WTC11 (cell line): ENCODE measurements at places on chromosomes 2 and 18. TPM values are rescaled to one million over a fixed set of nuclear protein-coding genes. Genes with fewer than 3 reads are reported as not detected.

- no peak for DNase-seq
Measured at GRCh38 chr2:140863713-140864112, 1267.1 kb downstream of the LRP1B start.

DNA sequence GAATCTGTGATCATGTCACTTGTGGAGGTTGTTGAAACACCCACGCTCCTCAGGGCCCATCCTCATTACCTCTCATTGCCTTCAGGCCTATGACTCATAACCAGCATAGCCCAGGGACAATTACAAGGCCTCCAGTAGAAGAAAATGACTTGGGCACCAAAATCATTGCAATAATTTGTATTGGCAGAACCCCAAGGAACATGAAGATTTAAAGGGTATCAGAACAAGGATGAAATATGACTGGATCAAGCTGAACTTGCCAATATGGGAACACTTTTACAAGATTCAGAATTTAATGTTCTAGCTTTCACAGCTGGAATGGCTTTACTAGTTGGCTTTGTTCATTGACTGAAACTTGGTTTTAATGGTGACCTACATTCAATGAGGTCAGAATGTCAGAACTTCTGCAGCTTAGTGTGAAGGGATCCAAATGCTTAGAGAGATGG lies 156.4 kb downstream of the COPS8 start:
- DNase-seq = no peak

- DNase-seq = no peak
Measured at GRCh38 chr2:127063701-127064590, 43.0 kb downstream of the BIN1 start.

- no peak for DNase-seq
Measured at GRCh38 chr2:238570926-238571325, 144.2 kb downstream of the ASB1 start.

DNA sequence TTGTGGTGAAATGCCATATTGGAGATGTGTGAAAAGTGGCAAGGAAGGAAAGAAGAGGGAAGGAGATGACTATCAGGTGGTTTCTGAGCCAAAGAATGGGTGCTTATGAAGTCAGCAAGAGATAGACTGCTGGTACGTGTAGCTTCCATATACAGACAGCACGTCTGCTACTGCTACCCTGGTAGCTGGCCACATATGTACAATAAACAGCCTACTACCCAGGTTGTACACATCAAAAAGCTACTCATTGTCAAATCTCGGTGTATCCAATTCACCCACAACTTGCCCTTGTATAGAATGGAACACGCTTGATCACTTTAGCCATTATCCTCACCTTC lies 761.8 kb downstream of the LRRTM4 start:
- no peak for DNase-seq

DNA sequence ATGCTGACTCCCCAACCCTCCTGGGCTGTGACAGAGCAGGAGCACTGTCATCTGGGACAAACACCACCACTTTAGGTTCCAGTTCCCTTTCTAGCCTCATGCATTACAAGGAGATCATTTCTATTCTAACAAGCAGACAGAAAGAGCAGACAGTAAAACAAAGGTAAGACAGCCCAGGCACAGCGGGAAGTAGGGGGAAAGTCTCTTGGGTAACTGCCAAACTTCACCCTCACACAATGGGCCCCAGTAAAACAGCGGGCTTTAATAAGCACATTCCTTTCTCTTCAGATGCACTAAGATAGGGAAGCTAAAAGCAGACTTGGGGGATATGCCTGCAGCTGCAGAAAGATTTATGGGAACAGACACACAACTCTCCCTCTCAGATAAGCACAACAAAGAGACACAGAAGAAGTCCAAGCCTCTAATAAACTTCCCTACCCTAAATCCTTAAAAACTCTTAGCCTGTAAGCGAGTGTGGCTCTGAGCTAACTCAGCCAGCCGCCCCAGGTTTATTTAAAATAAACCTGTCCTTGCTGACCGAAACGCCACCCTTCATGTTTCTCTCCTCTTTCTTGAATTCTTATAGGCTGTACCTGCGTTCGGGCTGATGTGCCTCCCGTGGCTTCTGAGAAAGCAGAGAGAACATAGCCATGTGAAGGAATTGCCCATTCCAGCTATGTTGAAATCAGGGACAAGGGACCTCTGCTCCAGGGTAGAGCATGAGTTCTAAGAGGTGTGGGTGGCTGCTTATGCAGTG lies 726.8 kb upstream of the DDX18 start:
- DNase-seq = peak; percentile 57

DNA sequence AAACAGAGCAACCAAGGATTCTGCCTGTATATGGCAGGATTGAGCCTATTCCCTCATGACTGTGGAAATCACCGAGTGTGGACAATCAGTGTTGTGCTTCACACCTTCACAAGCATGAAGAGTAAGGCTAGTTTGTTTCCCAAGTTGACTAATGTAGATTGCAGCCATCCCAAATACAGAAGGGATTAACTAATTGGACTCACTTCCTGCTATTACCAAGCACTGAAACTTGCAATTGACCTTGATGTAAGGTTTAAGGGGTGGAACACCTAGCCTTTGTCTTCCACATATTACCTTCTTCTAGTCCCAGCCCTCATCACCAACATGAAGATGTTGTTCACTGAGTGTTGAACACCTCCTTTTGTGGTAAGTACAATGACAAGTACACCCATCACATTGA lies 120.9 kb upstream of the RND3 start:
- no peak for DNase-seq

DNA sequence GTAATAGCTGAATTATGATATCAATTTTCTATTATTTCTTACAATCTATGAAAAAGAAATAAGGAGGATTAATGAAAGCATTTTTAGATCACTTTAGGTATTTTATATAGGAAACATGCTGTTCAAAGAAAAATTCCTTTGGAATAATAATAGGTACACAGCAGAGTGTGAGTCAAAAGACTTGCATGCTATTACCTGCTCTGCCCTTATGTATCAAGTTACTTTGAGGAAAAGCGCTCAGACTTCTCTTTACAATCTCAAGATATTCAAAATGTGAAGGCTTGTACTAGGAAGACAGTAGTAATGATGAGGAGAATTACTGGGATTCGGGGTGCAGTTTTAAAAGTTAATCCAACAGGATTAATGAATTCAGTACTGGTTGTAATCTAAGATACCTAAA lies 29.1 kb upstream of the RNU4ATAC start:
- DNase-seq = no peak

- DNase-seq = no peak
Measured at GRCh38 chr2:237281836-237282306, 132.1 kb downstream of the COL6A3 start.

- DNase-seq = no peak
Measured at GRCh38 chr2:138132108-138132507, 167.8 kb downstream of the HNMT start.

GRCh38 chr2:25250331-25251070 lies 82.1 kb upstream of the POMC start:
- peak; percentile 34 for DNase-seq

The MC2R gene
- not detected in 3 replicates for total RNA-seq

The STAT4 gene
- total RNA-seq = 0.44 to 0.76 TPM (median 0.44 TPM) in 3 replicates

The RESP18 gene
- not detected in 3 replicates for total RNA-seq

The CHRNG gene
- 0.20 TPM in 1 of 3 replicates, not detected in the others for total RNA-seq

The ABCG8 gene
- total RNA-seq = 0.23 to 0.25 TPM in 2 of 3 replicates, not detected in the other
